ENCODE measurements at places on chromosomes 2 and 18.

- H3K27ac ChIP-seq: no peak overlapping the region
- no peaks in the 10 kb centered on the region for H3K27me3 ChIP-seq
- peaks cover 25% of the 10 kb centered on the region for H3K36me3 ChIP-seq
- H3K4me1 ChIP-seq: peaks cover 4% of the 10 kb centered on the region
- ATAC-seq: no peak
Measured at GRCh38 chr2:222452422-222452950, 28.1 kb downstream of the SGPP2 start.

DNA sequence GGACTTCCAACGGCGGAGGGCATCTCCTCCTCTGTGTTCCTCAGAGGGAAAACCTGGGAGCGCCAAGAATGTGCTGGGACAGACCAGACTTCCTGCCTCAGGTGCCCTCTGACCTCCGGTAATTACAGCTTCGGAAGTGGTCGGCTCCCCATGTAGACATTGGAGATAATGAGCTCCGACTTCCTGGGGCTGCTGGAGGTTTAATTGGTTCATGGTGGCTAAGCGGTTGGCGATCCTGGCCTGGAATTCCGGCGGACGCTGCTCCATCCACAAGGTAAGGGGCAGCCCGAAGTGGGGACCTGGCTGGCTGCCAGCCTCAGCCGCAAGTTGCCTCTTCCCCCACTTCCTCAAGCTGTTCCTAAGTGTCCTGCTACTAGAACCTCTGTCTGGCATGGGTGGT lies 83.2 kb upstream of the EPC2 start:
- ATAC-seq: no peak
- peaks cover 11% of the 10 kb centered on the region for H3K4me1 ChIP-seq
- H3K36me3 ChIP-seq: no peaks in the 10 kb centered on the region
- no peak overlapping the region for H3K4me3 ChIP-seq

- ATAC-seq: no peak
- H3K4me3 ChIP-seq: no peak overlapping the region
- no peaks in the 10 kb centered on the region for H3K36me3 ChIP-seq
- H3K27ac ChIP-seq: no peak overlapping the region
- H3K27me3 ChIP-seq: no peaks in the 10 kb centered on the region
Measured at GRCh38 chr2:80363791-80364349, 59.3 kb upstream of the LRRTM1 start.

- peaks cover 9% of the 10 kb centered on the region for H3K27me3 ChIP-seq
- ATAC-seq: no peak
- no peaks in the 10 kb centered on the region for H3K36me3 ChIP-seq
Measured at GRCh38 chr2:219789476-219789875, 162.0 kb downstream of the SLC4A3 start.

GRCh38 chr2:174606336-174606735 lies 8.7 kb upstream of the WIPF1 start:
- H3K27me3 ChIP-seq: no peaks in the 10 kb centered on the region
- peak overlapping the region; percentile 95 for H3K27ac ChIP-seq
- peak overlapping the region; percentile 79 for H3K4me3 ChIP-seq

- H3K27ac ChIP-seq: peak overlapping the region; percentile 1
- peaks cover 6% of the 10 kb centered on the region for H3K36me3 ChIP-seq
- peak overlapping the region; percentile 100 for H3K4me3 ChIP-seq
- peaks cover 19% of the 10 kb centered on the region for H3K4me1 ChIP-seq
- H3K27me3 ChIP-seq: no peaks in the 10 kb centered on the region
Measured at GRCh38 chr18:13136056-13136903, 82.3 kb upstream of the LDLRAD4 start.

GRCh38 chr2:70104231-70105111 lies 17.2 kb downstream of the PCBP1 start:
- peak; percentile 6 for ATAC-seq
- peak overlapping the region; percentile 93 for H3K27ac ChIP-seq
- H3K36me3 ChIP-seq: peaks cover 6% of the 10 kb centered on the region
- H3K4me1 ChIP-seq: peaks cover 26% of the 10 kb centered on the region

DNA sequence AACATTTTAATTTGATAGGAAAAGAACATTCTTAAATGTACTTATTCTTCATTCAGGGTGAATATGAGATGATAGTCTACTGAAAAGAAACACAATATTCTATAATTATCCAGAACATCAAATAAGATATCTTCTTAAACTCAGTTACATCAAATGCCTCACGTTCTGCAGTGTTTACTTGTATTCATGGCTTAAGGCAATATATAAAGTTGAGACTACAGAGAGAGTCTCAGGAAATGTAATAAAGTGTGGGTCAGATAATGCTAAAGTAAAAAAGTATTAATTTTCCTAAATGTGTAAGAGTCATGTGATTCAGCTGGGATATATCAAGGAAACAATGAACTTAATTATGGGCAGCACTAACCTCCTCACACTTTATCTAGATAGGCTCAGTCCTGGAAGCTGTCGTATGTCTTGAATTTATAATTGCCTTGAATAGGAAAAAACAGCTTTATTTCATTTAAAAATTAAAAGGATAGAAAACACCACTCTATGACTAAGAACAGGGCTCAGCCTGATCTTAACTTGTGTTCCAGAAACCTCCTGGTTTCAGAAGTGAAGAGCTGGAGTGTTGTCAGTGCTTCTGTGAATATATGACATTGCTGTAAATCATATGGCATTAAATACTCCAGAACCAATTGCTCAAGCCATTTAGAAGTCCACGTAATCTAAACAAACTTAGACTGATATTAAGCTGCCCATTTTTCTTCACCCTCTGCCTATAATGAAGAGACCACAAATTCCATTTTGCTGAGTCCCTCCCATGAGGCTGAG lies 240.2 kb downstream of the FSIP2 start:
- H3K27ac ChIP-seq: no peak overlapping the region
- ATAC-seq: no peak
- no peaks in the 10 kb centered on the region for H3K27me3 ChIP-seq

- H3K27me3 ChIP-seq: no peaks in the 10 kb centered on the region
- H3K4me1 ChIP-seq: no peaks in the 10 kb centered on the region
- no peak overlapping the region for H3K27ac ChIP-seq
Measured at GRCh38 chr2:19021721-19022120, 336.7 kb downstream of the OSR1 start.

- peak overlapping the region; percentile 4 for H3K4me3 ChIP-seq
- H3K36me3 ChIP-seq: no peaks in the 10 kb centered on the region
- H3K27ac ChIP-seq: no peak overlapping the region
- peaks cover 24% of the 10 kb centered on the region for H3K4me1 ChIP-seq
Measured at GRCh38 chr2:127397568-127398238, 9.9 kb upstream of the MAP3K2 start.

DNA sequence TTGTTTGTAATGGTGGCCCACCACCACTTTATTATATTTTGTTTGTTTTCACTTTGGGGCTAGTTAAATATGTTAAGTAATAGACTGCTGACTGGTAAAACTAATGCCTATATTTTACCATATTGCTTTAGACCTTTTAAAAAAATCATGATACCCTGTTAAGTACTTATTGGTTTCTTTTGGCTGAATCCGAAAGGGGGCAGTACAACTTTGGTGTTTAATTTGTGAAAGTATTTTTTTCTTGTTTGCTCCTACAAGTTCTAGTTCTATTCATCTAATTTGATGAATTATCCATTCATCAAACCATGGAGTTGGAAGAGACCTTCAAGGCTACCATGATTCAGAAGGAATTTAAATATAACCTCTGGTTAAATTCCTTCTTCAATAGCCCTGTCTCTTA lies 147.0 kb downstream of the MBD5 start:
- no peak overlapping the region for H3K4me3 ChIP-seq
- H3K27ac ChIP-seq: no peak overlapping the region
- no peaks in the 10 kb centered on the region for H3K27me3 ChIP-seq
- peaks cover 16% of the 10 kb centered on the region for H3K36me3 ChIP-seq
- H3K4me1 ChIP-seq: peaks cover 3% of the 10 kb centered on the region

DNA sequence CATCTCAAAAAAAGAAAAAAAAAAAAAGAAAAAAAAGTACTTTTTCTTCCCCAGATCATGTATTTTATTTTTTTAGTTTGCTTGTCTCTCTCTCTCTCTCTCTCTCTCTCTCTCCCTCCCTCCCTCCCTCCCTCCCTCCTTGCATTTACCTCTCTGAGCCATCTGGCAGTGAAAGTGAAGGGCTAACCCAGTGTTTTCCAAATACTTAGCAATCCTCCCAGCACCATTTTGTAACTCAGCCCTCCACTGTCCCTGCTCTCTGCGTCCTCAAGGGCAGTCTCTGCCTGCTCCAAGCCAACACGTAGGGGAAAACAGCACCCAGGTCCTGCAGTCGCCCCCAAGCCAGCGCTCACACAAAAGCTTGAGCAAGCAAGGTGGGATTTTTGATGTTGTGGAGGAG lies 19.6 kb upstream of the TEX44 start:
- no peaks in the 10 kb centered on the region for H3K27me3 ChIP-seq
- H3K27ac ChIP-seq: no peak overlapping the region
- no peaks in the 10 kb centered on the region for H3K36me3 ChIP-seq
- ATAC-seq: no peak
- H3K4me3 ChIP-seq: no peak overlapping the region
- peaks cover 6% of the 10 kb centered on the region for H3K4me1 ChIP-seq

GRCh38 chr2:111117598-111118480 lies 2.9 kb upstream of the BCL2L11 start:
- peak overlapping the region; percentile 63 for H3K27ac ChIP-seq
- ATAC-seq: peak; percentile 2
- peak overlapping the region; percentile 90 for H3K4me3 ChIP-seq
- peaks cover 28% of the 10 kb centered on the region for H3K4me1 ChIP-seq
- peaks cover 15% of the 10 kb centered on the region for H3K36me3 ChIP-seq
- H3K27me3 ChIP-seq: peaks cover 24% of the 10 kb centered on the region

GRCh38 chr2:37011130-37011529 lies 44.8 kb upstream of the STRN start:
- peak overlapping the region; percentile 39 for H3K27ac ChIP-seq
- peaks cover 86% of the 10 kb centered on the region for H3K36me3 ChIP-seq

Data from activated T-helper 17 cell treated with anti-CD3 and anti-CD28 coated beads, Interleukin-2, amount 50 U/mL, for 72 hours (primary cell).